ENCODE measurements at places on chromosomes 5 and 9.

GRCh38 chr5:165560648-165561047, 2055.2 kb downstream of the MAT2B start:
- DNase-seq: no peak

GRCh38 chr5:168341178-168341577, 49.7 kb downstream of the WWC1 start:
- DNase-seq: no peak

DNA sequence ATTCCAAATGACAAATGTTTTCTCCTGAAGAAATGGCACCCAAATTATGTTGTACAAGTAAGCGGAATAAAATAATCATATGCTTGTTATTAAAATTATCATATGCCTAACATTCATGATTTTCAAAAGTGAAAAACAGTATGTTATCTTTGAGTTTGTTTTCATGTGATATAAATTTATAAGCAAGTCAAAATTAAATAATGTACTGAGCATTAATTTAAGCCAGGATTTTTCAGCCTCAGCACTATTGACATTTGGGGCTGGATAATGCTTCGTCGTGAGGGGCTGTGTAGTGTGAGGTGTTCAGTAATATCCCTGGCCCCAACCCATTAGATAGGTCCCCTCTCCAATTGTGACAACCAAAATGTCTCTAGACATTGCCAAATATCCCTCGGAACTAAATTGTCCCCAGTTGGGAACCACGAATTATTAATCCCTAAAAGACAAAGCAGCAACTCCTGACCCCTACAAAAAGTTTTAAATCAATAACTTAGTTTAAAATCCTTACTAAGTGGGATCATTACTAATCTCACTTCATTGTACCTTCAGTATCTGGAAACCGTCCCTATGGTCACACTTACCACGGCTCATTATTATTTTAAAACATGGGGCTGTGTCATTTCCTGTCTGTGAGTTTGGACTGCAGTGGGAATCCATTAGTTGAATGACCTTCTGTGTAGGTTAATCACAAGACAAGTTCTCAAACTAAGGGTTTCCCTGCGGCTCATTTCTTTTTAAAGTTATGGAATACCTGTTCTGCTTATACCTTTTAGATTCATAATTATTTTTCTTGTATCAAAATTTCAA, 1.3 kb upstream of the NNT start:
- DNase-seq: no peak

DNA sequence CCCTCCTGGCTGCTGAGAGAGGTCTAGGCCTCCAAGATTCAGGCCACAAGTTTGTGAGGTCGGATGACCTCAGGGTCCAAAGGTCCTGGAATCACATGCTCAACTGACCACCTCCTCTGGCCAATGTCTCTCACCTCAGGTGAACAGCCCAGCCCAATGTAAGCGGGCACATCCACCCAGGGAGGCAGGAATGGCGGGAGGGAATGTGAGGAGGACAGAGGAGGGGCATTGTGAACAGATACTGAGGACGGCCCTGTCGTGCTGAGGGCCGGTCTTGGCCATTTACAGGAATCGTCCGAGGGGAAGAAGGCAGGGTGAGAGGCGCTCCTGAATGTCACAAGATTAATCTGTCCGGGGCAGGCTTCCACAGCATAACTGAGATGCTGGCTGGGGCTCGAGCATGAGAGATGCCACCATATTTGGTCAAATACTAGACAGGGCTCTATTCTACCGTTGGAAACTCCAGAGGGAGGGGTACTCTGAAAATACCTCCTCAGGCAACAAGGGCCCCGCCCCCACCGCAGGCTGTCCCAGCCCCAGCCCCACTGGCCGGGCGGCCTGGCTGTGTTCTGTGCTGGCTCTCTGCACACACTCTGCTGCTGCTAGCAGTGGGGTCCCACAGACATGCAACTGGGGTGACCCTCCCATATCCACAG, 1.5 kb upstream of the IL17B start:
- DNase-seq: no peak

DNA sequence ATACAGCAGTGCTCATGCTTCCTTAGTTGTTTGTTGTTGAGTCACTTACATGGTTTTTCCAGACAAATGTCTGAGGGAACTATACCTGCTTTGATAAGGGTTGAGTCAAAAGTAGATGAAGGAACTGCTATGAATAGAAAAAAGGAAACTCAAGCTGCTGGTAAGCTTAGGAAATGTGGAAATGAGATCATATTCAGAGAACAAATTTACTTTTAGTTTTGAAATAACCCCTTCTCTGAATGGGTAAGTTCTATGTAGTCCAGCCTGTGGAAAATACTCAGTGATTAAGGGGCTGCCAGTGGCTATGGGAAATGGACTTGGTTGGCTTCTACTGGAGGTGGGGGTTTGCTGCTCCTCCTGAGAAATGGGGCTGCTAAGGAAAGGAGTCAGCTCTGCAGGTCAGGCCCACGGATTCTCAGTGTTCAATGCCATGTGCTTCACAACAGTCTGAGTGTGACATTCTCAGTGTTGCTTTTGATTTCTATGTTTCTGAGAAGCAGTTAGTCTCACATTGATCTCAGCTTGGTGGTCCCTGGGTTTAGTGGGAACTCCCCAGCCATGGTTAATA, 47.7 kb upstream of the GLRX start:
- no peak for DNase-seq

DNA sequence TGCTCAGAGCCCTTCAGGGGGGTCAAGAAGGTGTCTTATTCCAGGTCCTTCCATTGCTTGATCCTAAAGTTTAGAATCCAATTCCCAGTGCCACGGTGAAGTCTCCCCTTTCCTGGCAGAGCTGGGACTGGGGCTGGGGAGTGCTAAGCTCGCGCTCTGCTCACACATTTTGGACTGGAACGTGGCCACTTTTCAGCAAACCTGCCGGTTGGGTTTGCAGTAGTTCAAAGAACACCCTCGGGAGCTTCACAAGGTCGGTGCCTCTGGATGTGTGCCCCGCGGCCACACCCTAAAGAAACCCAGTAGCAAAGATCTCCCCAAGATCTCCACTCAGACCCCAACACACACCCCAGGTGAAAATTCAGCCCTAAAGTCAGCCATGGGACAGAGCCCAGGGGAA, at the start of gene C9orf152:
TSS of gene C9orf152 (minus strand) at position 129 of the 400 bp plus-strand sequence. CDS start 580 bp downstream, outside the sequence.
- DNase-seq: no peak

GRCh38 chr5:178113141-178113787, at the start of gene N4BP3:
TSS of gene N4BP3 (plus strand) at chr5:178113532. CDS start at chr5:178119584, 6,052 bp downstream.
- DNase-seq: peak; percentile 56

DNA sequence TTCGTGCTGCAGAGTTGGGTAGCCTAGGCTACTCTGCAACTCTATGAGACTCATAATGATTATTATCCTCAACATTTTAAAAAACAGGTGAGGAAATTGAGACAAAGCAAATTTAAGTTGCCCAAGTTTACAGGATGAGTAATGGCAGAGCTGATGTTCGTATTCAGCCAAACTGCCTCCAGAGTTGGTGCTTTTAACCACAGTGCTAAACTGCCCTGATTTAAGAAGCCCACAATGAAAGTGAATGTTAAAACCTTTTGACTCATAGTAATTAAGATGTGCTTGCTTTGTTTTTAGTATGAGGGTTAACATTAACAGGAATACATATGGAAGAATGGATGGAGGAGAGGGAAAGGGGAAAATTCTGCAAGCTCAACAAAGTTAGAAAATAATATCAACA, 15.9 kb upstream of the GABRB2 start:
- no peak for DNase-seq

- DNase-seq: no peak
Measured at GRCh38 chr9:37062336-37062735, 28.3 kb upstream of the PAX5 start.

GRCh38 chr5:159737263-159737662, 179.0 kb upstream of the ADRA1B start:
- DNase-seq: no peak

DNA sequence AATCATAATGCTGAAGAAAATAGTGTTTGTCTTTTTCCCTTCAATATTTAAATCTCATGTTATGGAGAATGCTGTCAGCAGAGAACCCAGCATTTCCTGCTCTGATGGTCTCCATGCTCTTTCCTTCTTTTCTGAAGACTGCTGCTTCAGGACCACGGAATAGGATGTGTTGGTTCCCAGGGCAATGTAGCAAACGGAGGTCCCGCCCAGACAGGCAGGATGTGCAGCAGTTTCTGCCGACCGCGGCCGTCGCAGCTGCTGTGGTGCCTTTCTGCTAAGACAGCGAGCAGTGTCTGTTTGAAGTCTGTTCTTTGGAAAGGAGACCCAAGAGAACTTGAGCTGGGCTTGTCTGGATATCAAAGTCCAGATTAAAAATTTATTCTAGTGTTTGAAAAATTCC, 654.3 kb downstream of the CCDC171 start:
- peak; percentile 39 for DNase-seq

- DNase-seq: no peak
Measured at GRCh38 chr9:84190411-84190810, 150.1 kb downstream of the SLC28A3 start.

GRCh38 chr9:121411993-121412392, 41.9 kb upstream of the STOM start:
- DNase-seq: no peak

DNA sequence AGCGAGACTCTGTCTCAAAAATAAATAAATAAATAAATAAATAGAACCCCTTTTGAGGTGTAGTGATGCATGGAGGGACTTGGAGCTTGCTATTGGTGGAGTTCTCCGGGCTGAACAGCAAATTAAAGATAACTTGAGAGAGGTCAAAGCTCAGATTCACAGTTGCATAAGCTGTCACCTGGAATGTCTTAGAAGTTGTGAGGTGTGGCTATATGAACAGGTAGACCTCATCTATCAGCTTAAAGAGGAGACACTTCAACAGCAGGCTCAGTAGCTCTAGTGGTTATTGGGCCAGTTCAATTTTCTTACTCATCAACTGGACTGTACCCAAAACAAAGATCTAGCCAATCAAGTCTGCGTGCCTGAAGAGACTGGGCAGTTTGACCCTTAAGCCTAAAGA, 11.7 kb upstream of the STING1 start:
- DNase-seq: no peak

GRCh38 chr9:80649496-80649895, 1039.9 kb downstream of the TLE1 start:
- DNase-seq: no peak

GRCh38 chr9:104808035-104808614, 44.2 kb downstream of the NIPSNAP3B start:
- no peak for DNase-seq

DNA sequence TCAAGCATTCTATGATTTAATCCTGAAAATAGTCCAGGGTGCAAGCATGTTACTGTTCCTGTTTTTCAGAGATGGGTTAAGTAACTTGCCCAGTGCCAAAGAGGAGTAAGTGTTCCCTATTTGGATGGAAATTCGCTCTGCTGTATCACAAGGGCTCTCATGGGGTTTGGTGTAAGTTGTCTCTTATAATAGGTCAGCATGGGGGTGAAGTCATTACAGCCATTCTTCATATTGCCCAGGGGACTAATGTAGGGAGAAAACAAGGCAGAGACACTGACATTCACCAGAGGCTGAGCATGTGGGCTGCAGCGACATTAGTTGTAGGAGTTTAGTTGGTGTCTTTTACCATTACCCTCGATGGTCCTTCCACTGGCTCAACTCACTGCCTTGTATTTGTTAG, 142.1 kb upstream of the GLRA1 start:
- no peak for DNase-seq

DNA sequence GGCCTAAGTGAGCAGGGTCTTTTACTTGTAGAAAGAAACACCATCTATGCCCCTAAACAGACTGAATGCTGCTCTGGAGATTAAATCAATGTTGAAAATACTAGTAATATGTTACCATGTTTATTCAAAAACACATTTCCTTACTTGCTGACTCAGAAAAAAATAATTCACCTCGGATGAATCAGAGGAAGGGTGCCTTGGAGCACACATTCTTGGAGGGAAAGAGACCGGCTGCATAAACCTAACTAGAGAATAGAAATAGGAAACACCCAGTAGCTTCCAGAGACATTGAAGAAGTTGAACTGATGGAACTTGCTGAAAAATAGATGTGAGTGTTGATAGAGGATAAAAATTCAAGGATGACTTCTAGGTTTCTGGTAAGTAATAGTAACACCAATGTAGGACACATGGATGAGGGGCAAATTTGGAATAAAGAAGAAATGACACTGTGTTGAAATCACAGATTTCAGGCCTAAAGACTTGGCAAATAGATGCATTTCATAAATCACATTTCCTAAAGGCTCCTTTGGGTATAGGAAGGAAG, 76.9 kb upstream of the MINAR2 start:
- DNase-seq: no peak

- DNase-seq: no peak
Measured at GRCh38 chr5:7075470-7075869, 320.5 kb upstream of the ADCY2 start.

DNA sequence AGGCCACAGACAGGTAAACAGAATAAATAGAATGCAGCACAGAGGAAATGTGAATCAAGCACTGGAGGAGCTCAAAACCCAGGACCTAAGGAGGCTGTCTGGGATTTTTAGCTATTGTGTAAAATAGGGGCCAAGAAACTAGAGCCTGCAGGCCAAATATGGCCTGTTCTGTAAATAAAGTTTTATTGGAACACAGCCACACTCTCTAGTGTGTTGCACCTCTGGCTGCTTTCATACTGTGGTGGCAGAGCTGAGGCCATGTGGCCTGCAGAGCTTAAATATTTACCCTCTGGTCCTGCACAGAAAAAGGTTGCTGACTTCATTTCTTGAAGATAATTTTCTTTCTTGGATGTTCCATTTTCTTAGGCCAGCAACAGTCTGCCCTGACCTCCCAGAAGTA, 136.4 kb downstream of the WDR41 start:
- DNase-seq: no peak

DNA sequence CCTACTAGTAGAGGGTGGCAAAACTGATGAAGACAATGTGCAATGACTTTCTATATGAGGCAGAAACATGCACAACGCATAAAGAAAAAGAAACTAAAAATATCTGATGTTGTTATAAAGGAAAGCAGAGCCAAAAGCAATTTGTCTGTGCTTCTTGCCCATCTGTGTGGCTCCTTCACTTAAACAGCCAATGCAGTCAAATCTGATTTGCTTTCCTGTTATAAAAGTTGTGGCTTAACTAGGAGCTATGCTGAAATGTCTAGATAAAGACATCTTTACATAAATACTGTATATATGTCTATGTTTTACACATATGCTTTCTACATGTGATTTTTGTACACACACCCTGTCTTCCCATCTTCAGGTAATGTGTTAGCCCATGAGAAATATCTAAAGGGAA, 508.2 kb downstream of the CETN3 start:
- DNase-seq: no peak
